ENCODE measurements at places on chromosomes 6 and 20.

- DNase-seq: no peak
Measured at GRCh38 chr6:36980876-36981619, 4.9 kb downstream of the MTCH1 start.

- DNase-seq: peak; percentile 73
Measured at GRCh38 chr6:27280064-27280539, 32.0 kb downstream of the POM121L2 start.

- DNase-seq: no peak
Measured at GRCh38 chr20:9389346-9389745, 125.0 kb upstream of the LAMP5 start.

GRCh38 chr6:122859676-122860075 is 70.6 kb downstream of the SMPDL3A start:
- no peak for DNase-seq

DNA sequence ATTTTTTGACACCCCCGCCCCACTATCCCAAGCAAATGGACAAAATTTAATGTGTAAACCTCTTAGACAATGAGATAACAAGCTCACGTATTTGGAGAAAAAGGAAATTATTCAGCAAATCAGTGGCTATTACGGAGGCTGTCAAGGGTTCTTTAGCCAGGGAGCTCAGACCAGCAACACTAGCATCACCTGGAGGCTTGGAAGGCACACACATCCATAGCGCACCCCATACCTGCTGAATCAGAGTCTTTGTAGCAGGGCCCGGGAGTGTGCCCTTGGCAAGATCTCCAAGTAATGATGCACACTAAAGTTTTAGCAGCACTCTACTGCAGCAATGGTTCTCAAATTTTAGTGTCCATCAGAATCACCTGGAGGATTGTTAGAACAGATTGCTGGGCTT is 223.2 kb upstream of the BTBD3 start:
- no peak for DNase-seq

GRCh38 chr20:52252664-52253063 is 61.1 kb upstream of the ZFP64 start:
- DNase-seq: no peak

- DNase-seq: peak; percentile 25
Measured at GRCh38 chr6:127914240-127914639, 13.4 kb upstream of the THEMIS start.

DNA sequence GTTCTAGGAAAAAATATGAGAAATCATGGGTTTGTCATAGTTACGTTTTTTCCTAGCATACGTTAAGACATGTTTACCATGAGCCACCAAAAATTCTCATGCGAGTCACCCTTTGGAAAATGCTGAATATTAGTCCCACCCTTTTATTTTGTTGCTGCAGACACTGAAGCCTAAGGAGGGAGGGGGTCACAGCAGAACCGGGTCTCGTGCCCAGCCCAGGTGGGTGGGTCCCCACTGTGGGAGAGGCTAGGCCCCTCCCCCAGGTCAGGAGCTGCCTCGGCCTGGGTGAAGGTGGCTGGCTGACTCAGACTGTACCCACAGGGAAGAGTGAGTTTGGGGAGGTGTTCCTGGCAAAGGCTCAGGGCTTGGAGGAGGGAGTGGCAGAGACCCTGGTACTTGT is 26.2 kb upstream of the SRF start:
- DNase-seq: no peak

DNA sequence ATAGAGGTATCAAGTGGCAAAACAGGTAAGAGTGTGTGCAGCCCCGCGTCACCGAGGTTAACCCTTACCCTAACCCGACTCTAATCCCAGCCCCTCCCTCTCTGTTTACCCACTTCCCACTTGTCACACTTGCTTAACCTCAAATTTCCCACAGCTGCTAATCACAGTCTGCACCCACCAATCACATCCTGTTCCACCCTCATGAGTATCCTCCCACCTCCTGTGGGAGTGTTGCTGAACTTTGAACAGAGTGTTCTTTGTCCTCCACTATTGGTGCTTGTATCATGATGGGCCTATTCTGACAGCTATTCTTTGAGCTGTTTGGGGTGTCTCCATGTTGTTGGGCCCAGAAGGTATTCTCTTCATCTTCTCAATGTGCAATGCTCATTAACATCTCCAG is 487.8 kb downstream of the PTPRT start:
- DNase-seq: no peak

DNA sequence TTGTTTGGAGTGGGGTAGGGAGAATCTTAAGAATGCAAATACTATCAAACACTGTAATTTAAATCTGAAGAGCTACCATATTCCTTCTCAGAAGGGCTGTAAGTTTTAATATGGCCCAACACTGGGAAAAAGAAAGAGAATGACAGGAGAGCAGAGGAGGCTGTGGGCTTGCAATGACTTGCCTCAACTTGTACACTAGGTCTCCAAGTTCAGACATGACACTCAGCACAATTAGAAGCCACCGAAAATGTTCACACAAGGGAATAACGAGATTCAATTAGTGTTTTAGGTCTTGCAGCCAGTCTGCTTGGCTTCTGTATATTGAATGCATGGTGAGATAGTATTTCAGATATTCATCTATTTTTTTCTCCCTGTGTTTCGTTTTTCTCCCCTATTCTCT is 89.4 kb downstream of the HS3ST5 start:
- DNase-seq: no peak

DNA sequence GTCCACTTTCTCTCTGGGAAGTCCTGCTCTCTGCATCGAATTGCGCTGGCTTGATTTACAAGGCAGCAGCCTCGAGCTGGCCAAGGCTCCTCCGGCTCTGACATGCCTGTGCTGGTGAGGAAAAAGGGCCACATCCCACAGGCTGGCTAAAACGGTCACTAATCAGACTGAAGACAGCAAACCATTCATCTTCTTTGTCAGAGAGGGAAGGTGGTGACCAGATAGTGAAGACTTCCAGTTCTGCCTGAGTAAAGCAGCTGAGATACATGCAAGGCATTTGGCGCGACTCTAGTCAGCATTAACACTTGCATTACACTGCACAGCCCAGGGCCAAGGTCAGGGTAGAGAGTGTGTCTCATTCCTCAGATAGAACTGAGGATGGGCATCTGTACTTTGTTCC is 203.2 kb upstream of the MAP3K7 start:
- peak; percentile 33 for DNase-seq

- DNase-seq: peak; percentile 30
Measured at GRCh38 chr6:18047406-18047805, 60.0 kb upstream of the KIF13A start.

DNA sequence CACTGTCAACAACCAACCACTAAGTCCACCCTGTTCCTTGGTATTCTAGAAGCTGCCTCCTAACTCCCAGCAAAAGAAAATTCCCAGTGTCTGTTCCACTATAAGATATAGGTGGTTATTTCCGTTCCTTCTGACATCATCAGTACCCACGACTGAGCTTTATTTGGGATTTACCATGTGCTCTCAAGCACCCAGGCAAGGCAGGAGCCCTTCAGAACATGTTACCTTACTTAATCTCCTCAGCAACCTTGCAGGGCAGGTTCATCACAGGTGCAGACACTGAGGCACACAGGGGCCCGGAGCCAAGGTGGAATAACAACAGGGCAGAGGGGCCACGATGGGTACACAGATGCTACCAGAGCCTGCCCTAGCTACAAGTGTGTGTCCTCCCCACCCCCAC is 10.8 kb downstream of the ABHD16A start:
- no peak for DNase-seq

DNA sequence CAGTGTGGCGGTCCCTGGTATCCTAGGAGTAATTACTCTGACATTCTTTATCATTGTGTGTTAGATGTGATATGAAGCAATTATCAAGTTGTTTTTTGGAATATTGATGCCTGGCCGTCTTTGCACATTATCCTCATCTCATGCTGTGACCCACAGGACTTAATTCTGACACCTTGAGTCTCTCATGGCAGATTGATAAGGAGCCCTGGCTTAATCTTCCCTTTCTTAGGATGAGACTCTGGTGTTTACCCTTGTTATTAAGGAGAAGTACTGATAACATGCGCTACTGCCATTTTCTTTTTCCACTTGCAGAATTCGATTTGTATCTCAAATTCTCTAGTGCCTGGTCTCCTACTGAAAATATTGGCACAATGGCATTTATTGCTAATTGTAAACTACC is 980.2 kb downstream of the KIF16B start:
- DNase-seq: no peak

DNA sequence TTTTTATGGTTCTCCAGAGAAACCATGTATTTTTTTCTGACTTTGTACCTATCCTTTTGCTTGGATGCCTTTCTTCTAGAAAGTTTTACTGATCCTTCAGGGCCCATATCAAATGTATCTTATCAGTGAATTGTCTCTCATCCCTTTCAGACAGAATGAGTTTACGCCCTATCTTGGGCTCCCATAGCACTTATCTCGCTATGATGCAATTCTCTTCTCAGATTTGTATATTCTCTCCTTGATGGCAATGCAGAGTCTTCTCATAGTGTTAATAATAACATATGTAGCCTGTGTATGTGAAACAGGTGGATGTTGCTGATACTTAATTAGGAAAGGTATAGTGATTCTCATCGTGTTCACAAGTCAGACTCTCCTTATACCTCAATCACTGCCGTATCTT is 336.2 kb downstream of the UTRN start:
- DNase-seq: no peak

DNA sequence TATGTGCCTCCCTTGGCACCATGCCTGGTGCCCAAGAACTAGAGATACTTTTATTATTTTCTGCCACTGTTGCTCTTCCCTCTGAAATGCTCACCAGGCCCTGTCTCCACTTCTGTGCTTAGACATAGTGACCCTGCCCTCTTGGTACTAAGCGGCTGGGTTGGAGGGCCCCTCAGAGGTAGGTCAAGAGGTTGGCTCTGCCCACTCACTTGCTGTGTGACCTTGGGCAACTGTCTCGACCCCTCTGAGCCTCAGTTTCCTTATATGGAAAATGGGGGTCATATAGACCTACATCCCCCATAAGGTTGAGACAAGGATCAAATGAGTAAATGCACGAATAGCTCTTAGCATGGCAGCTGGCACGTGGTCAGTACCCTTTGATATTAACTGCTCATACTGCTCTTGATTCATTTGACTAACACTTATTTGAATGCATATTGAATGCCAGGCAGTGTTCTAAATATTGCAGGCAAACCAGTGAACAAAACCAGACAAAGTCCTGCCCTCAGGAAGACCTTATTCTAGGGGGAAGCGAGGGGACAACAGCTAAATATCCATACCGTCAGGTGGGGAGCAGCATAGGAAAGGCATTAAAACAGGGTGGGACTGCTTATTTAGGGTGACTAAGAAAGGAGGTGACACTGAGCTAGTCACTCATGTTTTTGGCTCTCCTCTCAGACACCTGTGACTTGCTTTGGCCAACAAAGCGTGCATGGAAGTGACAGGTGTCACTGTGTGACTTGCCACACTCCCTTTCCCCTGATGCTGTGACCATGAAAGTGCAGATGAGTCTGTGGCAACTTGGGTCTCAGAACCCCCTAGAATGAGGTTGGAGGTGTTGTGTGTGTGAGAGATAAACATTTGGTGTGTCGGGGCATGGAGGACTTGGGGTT is 14.3 kb upstream of the SPO11 start:
- no peak for DNase-seq
